ENCODE measurements at places on chromosomes 11 and 22.

GRCh38 chr11:22346282-22346681 is 8.1 kb downstream of the SLC17A6 start:
- no peak for DNase-seq

GRCh38 chr11:11909727-11910126 is 68.0 kb downstream of the USP47 start:
- no peak for DNase-seq

DNA sequence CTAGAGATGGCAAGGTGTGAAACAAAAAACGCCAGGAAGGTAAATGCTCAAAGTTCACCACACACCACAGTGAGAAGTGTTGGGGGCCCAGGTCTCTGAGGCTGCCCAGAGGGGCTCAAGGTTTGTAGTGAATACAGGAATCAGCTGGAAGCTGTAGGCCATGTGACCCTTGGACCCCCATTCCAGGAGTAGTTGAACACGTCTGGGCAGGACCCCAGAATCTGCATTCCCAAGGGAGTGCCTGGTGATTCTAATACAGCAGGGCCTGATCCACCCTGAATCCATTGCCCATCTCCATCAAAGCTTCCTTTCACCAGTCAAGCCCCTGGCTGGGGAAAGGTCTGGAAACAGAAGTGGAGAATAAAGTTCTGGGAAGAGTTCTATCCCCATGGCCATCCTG is 70.8 kb upstream of the B3GAT1 start:
- no peak for DNase-seq

GRCh38 chr22:49307870-49308269 is 519.8 kb downstream of the BRD1 start:
- no peak for DNase-seq

- no peak for DNase-seq
These were observed 160.3 kb downstream of the MN1 start for GRCh38 chr22:27641049-27641795.

DNA sequence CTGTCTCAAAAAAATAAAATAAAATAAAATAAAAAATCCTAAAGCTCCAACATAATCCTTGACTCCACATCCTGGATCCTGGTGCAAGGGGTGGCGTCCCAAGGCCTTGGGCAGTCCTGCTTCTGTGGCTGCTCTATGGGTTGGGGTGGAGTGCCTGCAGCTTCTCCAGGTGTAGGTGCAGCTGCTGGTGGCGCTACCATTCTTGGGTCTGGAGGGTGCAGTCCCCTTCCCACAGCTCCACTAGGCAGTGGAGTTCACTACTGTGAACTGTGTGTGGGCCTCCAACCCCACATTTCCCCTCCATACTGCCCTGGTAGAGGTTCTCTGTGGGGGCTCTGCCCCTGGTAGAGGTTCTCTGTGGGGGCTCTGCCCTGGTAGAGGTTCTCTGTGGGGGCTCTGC is 6.9 kb upstream of the TBC1D22A start:
- DNase-seq: no peak

GRCh38 chr11:10139656-10140055 is 154.4 kb downstream of the SBF2 start:
- no peak for DNase-seq

- DNase-seq: no peak
These were observed 17.2 kb downstream of the KIAA1671 start for GRCh38 chr22:24969560-24970301.

DNA sequence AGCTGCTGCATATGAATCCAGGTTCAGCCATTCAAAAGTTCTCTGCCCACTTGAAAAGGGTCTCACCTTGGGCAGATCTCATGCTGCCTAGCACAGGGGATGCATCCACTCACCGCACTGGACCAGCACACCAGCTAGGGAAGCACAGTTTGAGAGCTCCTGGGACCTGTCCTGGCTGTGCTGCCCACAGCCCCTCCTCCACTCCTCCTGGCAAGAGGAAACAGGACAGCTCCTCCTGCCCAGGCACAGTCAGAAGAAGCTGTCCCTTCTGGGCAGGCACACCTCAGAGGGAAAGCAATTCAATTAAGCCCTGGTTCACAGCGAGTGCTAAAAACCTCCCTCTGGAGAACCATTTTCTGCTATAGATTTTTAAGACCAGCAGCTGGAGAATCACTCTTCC is 146.7 kb downstream of the ST3GAL4 start:
- no peak for DNase-seq

DNA sequence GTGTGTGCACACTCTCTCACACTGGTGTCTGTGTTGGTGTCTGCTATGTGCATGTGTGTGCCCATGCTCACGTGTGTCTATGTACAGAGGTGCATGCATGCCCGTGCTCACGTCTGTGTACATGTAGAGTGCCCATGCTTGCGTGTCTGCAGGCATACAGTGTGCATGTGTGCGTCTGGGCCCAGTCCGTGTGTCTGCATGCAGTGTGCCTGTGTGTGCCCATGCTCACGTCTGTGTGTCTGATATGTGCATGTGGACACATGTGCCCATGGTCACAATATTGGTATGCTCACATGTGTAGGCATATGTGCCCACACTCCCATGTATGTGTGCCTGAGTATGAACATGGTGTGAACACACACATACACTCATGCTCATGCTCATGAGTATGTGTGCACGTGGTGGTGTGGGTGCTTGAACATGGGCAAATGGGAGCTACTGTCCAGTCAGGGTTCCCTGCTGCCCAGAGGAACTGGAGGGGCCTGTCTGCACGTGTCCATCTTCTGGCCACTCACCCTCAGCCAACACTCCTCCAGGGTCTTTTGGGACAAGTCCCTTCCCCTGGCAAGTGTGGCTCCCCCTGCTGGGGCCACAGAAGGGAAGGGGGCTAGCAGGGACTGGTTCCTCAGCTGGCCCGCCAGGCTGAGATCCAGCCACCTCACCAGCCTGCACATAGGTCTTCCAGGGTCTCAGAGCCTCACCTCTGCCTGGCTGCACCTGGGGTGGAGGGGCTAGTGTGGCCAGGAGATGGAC is 7.3 kb upstream of the TBX1 start:
- no peak for DNase-seq

- no peak for DNase-seq
These were observed 134.8 kb downstream of the DSCAML1 start for GRCh38 chr11:117662255-117662654.

- no peak for DNase-seq
These were observed 2.4 kb downstream of the FUT4 start for GRCh38 chr11:94546162-94546470.

DNA sequence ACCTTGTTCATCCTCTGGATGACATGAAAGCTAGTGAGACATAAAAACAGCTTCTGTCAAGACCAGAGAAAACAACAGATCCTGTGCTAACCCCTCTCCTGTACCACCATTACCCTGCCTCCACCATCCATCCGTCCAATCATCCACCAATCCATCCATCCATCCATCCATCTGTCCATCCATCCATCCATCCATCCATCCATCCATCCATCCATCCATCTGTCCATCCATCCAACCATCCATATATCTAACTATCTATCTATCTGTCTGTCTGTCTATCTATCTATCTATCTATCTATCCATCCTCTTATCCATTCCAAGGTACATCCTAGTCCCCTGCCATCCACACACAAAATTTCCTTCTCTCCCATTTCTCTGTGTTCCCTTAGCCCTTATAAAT is 46.6 kb upstream of the ME3 start:
- DNase-seq: no peak

DNA sequence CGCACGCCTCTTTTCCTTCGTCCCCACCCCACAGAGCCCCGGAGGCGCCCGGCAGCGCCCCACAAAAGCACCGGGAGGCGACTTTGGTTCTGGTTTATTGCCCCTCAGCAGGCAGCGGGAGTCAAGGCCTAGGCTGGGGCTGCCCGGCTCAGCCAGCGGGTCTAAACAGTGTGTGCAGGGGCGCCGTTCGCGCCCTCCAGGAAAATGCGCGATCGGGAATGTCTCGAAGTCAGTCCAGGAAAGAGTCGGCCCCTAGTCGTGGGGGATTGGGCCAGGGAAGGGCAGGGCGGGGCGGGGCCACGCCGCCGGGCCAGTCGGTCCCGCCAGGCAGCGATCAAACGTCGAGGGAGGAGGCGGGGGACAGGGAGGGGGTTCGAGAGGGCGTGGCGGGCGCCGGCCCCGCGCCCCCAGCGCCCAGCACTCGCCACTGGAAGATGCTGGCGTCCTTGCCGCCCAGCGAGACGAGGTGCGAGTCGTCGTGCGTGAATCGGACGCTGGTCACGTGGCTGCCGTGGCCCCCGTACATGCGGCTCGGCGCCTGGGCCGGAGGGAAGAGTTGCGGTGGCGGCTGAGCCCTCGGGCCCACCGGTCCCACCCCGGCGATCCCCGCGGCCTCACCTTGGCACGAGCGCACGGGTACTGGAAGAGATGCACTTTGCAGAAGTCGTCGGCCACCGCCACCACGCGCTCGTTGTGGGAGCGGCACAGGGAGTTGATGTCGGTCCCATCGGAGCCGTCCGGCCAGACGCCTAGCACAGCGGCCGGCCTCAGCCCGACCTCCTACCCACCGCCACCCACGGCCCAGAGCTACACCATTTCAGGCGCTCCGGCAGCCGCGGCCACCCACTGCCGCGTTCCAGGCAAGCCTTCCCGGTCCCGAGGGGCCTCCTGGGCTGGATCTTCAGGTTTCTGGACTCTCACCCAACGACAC is 741 bp upstream of the MTA2 start:
- peak; percentile 60 for DNase-seq

GRCh38 chr11:20357150-20357549 is 6.4 kb upstream of the HTATIP2 start:
- no peak for DNase-seq

DNA sequence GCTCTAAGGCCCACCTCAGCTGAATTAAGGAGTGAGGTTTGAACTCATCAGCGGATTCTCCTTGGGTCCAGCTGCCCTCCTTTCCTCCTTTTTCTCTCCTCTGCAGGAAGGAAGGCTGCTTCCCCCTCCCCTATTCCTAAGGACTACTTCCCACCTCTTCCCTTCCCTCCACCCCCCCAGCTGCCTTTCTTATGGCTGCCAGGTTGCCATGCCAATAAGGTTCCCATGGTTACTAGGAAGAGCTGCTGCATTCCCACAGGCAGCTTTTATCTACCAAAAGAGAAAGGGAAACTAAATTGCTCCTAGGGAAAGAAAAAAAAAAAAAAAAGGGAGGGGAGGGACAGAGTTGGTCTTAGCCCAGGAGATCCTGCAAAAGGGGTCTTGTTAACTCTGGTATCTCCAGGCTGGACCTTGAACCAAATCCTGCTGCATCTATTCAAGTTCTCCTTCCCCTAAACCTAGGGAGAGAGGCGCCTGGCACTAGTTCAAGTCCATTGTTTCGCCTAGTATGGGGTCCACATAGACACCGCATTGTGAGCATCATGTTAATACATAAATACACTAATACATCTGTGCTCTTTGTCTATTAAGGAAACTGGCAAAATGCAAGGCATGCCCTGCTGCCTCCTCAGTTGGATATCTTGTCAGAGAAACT is 21.2 kb upstream of the FEZ1 start:
- DNase-seq: no peak

GRCh38 chr11:107733518-107733917 is 21.7 kb upstream of the SLN start:
- DNase-seq: no peak

DNA sequence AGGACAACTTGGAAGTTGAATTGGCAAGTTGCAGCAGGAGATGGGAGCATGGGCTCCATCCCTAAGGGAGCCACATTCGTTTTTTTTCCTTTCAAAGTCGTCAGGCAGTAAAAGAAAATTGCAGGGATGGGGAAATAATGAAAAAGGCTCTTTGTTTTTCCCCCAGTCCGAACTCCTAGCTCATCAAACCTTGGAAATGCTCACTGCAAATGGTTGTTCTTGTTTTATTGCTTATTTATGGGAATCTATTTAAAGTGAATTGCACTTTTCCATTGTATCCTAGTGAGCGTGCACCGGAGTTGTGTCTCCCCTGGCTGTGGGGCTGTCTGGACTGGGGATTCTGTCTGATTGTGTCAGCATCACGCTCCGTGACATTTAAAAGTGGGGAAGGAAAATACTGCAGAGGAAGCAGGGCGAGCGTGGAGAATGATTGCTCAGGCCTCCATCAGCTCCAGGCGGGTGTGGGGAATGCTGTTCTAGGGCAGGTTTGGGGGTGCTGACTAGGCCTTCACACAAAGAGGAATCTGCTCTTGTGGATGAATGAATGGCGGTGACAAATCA is 306.4 kb downstream of the KIRREL3 start:
- DNase-seq: no peak

All from CD4-positive, alpha-beta T cell (primary cell).